ENCODE measurements at places on chromosomes 7 and 10.

GRCh38 chr10:86498598-86498997 lies 23.0 kb downstream of the WAPL start:
- no peak for DNase-seq

- no peak for DNase-seq
Observed at GRCh38 chr7:87380905-87381304, 35.4 kb downstream of the CROT start.

DNA sequence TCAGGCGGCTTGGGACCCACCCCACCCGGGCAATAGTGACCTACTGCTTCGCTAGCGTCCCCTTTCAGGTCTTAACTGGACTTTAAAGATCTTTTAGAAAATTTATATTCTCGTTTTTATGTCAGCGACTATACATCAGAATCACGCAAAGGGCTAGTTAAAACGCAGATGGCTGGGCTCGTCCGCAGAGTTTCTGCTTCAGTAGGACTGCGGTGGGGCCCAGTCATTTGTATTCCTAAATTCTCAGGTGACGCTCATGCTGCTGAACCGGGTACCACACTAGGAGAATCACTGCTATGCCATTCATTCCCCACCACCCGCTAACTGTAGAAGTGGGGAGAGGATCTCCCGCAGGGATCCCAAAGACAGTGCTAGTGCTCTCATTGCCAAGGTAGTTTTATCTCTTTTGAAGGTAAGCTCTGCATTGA lies 12.0 kb upstream of the SP8 start:
- no peak for DNase-seq

DNA sequence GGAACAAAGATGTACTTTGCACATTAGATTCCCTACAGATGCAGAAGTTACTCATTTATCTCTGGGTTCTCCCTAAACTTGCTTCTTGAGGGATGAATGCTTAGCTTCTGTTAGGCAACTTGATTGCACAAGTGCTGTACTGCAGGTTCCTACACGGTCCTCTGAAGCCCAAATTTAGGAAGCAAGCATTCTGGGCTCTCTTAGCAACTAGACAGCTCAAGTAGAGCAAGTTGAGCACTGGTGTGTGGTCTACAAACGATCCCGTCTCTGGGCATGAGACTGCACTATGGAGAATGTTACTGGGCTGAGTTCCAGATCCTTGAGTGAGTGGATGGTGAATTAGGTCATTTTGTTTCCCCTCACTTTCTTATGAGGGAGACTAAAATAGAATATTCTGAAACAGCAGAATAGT lies 14.3 kb downstream of the SEMA3D start:
- no peak for DNase-seq

DNA sequence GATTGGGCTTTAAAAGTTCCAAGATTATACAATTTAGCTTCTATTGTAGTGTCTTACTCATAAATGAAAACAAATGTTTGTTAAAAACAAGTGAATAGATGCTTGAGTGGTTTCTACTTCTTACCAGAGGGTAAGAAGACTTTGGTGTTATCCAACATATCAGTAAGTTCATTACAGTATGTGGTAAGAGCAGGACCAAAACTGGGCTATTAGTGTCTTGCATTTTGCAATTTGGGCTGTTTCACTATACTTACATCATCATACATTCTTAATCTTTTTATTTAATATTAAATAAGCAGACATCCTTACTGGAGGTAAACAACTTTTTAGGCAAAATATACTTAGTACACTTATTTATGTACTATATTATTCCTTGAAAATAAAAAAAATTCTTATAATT lies 248.4 kb upstream of the HGF start:
- DNase-seq = no peak

- no peak for DNase-seq
Observed at GRCh38 chr10:11604865-11605650, 6.4 kb downstream of the USP6NL start.

GRCh38 chr7:28759475-28759971 lies 198.6 kb downstream of the TRIL start:
- no peak for DNase-seq

DNA sequence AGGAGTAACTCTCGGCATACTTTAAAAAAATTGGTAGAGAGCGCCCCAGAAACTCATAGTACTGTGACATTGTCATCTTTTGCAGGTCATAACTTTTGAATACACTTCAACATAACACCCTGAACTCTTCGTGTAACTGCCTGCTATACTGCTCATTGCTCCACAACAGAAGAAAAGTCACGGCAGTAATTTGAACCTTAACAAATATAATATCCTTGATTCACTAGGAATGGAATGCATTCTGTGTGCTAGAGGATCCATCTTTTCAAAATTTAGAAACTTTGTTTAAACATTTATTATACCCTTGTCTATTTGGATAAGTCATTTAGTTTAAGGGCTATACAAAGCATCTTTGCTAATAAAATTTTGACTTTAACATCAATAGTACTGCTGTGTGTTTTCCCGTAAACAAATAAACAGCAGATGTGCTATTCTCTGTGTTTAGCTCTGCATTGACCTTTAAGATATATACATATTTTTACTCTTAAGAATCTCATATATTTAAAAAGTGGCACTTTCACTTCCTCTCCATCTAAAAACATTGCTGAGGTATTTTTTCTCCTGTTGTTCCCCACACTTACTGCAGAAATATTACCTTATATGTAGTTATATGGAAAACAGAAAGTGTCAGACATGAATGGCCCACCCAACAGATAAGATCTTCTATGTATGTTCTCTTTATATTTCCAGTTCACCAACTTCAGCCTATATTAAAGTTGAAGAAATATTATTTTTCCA lies 217.6 kb upstream of the TMEM229A start:
- no peak for DNase-seq

GRCh38 chr10:86872757-86873156 lies 84.7 kb downstream of the MMRN2 start:
- no peak for DNase-seq

GRCh38 chr7:36602934-36603887 lies 121.1 kb downstream of the AOAH start:
- no peak for DNase-seq

GRCh38 chr7:127620406-127621233 lies 2.7 kb upstream of the PAX4 start:
- no peak for DNase-seq

GRCh38 chr7:98727146-98727709 lies 110.1 kb downstream of the NPTX2 start:
- no peak for DNase-seq

DNA sequence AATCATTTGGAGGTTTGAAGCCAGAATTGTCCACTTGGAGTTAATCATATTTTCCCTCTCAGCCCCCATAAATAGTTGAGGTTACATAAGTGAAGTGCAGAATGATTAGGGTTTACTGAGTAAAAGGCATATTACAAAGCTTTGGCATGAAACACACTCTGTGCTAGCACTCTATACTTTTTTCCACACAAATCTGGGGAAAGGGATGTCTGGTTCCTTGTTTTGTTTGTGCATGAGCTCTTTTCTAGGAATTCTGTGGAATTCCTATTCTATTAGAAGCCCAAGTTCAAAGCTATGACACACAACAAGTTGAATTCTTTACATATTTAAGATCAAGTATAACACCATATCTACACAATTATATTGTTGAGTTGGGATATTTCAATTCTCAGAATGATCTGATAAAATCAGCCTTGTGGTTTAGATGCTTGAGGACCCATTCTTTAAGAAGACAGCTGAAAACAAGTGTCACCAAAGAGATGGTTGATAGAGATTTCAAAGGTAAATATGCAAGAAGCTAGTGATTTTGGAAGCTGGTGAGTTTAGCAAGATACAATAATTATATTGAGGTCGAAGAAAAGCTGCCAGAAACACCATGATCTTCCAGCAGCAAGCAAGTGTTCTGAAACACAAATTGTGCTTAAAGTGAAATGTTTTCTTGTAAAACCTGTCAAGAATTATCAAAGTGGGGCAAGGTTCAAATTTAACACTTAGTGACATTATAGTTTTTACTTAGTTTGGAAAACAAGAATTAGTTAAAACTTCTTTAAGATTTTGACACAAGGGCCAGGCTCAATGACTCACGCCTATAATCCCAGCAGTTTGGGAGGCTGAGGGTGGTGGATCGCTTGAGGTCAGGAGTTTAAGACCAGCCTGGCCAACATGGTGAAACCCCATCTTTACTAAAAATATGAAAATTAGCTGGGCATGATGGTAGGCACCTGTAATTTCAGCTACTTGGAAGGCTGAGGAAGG lies 122.6 kb downstream of the INHBA start:
- DNase-seq = no peak

DNA sequence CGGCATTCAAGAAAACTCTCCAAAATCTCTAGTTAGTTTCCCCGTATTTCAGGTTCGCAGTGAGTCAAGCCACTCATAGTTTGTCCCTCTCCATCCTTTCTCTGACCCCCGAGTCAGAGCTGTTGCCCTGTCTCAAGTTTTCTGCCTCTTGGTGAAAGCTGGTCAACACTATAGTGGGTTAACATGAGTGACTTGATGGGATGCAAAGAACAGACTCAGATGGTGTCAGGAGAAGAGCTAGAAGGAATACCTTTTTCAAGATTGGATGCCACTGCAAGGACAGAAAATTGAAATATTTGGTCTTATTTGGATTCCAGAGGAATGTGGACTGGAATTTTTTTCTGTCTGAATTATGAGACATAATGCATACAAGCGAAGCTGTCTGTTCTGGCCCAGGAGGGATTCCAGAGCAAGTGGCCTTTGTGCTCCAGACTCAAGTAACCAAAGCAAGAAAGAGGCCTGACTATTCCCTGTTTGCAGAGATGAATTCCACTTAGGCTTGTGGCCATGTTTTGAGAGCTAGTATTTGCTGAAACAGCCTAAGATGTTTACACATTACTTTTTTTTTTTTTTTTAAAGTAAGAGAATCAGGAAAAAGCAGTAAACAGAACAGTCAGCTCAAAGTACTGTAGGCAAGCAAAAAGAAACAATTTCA lies 67.4 kb downstream of the VWC2 start:
- no peak for DNase-seq

- DNase-seq = no peak
Observed at GRCh38 chr10:35907548-35907947, 265.5 kb upstream of the FZD8 start.
